Stimulated activated CD4-positive, alpha-beta T cell treated with anti-CD3 and anti-CD28 coated beads, Interleukin-15, amount 100 ng/mL, for 24 hours (primary cell): ENCODE measurements at places on chromosomes 11 and 22.

DNA sequence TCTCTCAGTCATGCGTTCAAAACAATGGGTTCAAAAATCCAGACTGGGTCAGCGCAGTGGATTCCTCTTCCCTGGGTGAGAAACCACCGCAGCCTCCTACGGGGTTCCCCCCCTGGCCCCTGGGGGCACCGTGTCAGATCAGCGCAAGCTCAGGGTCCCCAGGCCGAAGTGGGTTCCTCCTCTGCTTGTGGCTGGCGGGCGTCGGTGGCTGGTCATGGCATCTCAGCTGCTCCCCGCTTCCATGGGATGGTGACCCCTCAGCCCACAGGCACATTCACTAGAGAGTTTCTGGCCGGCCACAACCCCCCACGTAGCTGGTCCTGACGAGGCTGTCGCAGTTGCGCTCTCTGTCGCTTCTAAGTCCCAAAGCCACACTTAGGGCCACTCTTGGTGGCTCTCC, 389.8 kb downstream of the TBC1D22A start:
- no peak for DNase-seq

DNA sequence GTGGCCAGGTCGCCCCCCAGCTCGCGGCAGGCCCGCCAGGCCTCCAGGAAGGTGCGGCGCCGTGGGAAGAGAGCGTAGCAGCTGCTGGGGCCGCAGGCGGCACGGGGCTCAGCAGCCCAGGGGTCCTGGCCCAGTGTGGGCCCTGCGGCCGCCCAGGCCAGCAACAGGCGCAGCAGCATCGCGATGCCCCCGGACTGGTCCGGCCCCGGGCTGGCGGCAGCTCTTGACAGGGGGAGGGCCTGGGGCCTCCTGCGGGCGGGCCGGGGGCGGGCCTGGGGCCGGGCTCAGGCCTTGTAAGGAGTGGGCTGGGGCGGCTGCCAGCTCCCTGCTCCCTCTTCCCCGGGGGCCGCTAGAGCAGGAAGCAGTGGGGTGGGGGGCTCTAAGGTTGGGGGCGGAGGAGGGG, at the start of gene CD248:
Gene CD248 (minus strand): TSS at position 196 of the 403 bp plus-strand sequence. CDS start 17 bp downstream, at position 179.
- no peak for DNase-seq

- DNase-seq = no peak
Measured at GRCh38 chr11:126654886-126655806, 299.7 kb downstream of the ST3GAL4 start.

DNA sequence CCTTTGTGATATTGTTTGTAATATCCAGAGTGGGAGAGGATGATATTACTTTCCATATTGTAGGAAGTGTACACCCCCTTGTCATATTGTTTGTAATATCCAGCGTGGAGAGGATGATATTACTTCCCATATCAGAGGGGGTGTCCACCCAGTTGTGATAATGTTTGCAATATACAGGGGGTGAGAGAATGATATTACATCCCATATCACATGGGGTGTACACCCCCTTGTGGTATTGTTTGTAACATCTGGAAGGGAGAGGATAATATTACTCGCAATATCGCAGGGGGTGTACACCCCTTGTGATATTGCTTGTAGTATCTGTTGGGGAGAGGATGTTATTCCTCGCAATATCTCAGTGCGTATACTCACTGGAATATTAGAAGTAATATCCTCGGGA, 61.5 kb downstream of the PRSS23 start:
- no peak for DNase-seq
